ENCODE measurements at places on chromosomes 5 and 9.

DNA sequence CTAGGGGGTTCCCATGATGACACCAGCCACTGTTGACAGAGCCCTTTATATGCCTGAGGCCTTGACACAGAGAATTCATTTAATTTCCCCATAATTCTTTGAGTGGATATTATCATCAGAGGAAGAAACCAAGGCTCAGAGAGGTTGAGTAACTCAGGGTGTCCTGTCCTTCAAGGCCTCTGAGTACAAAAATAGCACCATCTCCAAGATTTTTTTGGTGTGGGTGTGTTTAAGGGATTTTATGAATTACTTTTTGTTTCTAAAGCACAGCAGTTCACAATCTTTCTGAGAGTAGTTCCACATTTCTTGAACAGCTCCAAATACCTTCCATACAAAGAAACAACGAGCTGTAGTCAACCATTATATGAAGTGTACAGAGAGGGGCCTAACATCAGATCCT is 6.2 kb upstream of the GSN start:
- DNase-seq: no peak

GRCh38 chr5:150243590-150243989 is 46.0 kb downstream of the CAMK2A start:
- DNase-seq: no peak

- no peak for DNase-seq
Observed at GRCh38 chr9:78470741-78471140, 173.8 kb downstream of the PSAT1 start.

- no peak for DNase-seq
Observed at GRCh38 chr5:152297866-152298265, 107.2 kb downstream of the NMUR2 start.

DNA sequence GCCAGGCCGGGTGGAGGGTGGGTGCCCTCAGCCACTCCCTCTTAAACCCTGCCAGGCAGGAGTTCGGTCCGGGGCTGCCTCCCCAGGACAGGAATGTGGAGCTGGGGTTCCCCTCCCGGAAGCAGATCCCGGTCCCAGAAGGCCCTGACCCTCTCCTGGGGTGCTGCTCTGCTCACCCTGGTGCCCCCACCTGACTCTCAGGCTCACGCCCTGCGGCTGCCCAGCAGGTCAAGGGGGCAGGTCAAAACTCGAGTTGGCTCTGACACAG is 3.7 kb upstream of the NRARP start:
- DNase-seq: no peak

DNA sequence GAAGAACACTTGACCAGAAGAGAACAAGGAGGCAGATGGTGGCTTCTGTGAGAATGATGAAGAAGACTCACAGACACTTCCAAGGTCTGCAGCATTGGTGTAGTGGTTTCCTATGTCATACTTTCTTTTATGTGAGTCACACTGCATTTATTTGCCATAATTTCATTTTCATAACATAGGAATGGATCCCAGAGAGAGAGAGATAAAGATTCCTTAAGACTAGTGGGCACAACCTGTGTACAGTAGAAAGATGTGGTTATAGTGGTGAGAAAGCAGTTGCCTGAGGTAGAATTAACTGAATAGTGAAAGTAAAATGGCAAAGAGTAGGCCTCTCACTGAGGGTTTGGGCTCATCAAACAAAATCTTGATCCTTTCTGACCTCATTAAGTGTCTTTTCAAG is 7.6 kb upstream of the CCDC152 start:
- DNase-seq: no peak

GRCh38 chr9:97445119-97445701 is 33.3 kb downstream of the TDRD7 start:
- no peak for DNase-seq

DNA sequence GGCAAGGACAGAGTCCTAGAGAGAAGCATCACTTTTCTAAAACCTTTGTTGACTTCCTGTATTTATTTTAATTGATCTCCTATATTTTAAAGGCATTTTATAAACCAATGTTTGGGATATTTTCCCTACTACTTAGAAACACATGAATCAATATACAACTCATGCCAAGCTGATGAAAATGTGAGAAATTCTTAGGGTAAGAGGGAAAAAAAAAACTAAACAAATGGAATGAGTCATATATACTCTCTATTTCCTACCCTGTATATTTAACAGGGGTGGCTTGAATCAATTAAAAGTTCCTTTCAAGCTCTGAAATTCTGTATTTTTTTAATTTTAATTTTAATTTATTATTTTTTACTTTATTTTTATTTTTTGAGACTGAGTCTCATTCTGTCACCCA is 19.6 kb downstream of the BAAT start:
- no peak for DNase-seq

Measured in HT-29 (cell line).